ENCODE measurements at places on chromosomes 6 and 20.
A peak's percentile ranks its signal among the peaks of the same experiment; 100 is the strongest.

DNA sequence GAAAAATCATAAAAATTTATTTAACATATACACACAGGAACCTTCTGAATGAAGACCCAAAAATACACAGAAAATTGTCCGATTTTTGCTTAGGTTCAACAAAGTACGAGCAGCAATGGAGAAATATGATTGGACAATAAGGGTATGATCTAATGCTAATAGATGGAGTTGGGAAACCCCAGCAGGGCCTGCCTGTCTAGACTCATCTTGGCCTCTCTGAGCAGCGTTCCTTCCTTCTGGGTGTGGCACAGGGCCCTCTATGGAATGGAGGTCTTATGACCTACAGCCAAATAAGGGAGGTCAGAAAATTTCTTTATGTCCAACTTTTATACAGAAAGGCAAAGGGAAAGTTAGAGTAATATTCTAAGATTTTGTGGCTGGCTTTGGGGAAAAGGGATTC is 27.7 kb upstream of the ENPP4 start:
- no peak for DNase-seq

- DNase-seq: no peak
Observed at GRCh38 chr20:57240581-57241362, 25.7 kb downstream of the BMP7 start.

- DNase-seq: peak; percentile 45
Observed at GRCh38 chr6:168107191-168107983, 28.4 kb upstream of the FRMD1 start.

- DNase-seq: no peak
Observed at GRCh38 chr6:155341130-155341828, 27.0 kb upstream of the TFB1M start.

DNA sequence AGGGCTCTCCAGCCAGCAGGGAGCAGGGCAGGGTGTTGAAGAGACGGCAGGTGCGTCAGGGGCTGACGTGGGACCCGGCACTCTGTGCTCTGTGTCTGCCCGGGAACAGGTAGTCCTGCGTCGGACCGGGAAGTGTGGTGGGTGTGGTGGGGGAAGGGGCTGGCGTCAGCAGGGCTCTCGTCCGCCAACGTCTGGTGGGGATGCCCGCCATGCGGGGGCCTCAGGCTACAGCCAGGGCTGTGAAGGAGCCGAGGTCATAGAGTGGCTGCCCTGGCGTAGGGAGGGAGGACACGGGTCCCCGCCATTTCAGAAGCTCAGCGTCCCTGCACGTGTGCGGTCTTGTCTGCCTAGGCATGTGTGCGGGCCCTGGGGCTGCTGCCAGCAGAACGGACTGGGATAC is 25.3 kb downstream of the DNAJC5 start:
- no peak for DNase-seq
